ENCODE measurements at places on chromosomes 6 and 20. TPM values are rescaled to one million over a fixed set of nuclear protein-coding genes. Genes with fewer than 3 reads are reported as not detected.

DNA sequence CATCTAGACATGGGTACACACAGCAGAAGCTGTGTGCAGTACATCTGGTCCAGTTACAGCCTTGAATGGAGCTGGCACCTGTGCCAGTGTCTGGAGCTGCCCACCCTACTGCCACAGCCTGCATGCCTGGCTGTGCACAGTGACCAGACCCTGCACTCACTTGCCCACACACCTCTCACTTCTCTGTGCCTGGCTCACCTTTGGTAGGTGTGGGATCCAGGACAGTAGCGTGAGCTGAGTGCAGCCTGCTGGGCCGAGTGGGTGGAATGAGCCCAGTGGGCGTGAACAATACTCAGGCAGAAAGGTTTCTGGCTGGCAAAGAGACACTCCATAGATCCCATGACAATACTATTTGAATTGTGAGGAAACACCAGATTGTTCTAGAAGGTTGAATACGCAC, 839.5 kb upstream of the FLRT3 start:
- no peaks in the 10 kb centered on the region for H3K27me3 ChIP-seq
- H3K36me3 ChIP-seq = no peaks in the 10 kb centered on the region
- no peak overlapping the region for H3K4me3 ChIP-seq
- no peaks in the 10 kb centered on the region for H3K4me1 ChIP-seq
- no peak for DNase-seq

- DNase-seq = peak; percentile 63
- H3K27me3 ChIP-seq = no peaks in the 10 kb centered on the region
- peak overlapping the region; percentile 87 for H3K27ac ChIP-seq
- peaks cover 2% of the 10 kb centered on the region for H3K36me3 ChIP-seq
- H3K4me1 ChIP-seq = peaks cover 19% of the 10 kb centered on the region
- peak overlapping the region; percentile 86 for H3K4me3 ChIP-seq
Observed at GRCh38 chr20:35617397-35618262, 2.0 kb downstream of the SPAG4 start.

DNA sequence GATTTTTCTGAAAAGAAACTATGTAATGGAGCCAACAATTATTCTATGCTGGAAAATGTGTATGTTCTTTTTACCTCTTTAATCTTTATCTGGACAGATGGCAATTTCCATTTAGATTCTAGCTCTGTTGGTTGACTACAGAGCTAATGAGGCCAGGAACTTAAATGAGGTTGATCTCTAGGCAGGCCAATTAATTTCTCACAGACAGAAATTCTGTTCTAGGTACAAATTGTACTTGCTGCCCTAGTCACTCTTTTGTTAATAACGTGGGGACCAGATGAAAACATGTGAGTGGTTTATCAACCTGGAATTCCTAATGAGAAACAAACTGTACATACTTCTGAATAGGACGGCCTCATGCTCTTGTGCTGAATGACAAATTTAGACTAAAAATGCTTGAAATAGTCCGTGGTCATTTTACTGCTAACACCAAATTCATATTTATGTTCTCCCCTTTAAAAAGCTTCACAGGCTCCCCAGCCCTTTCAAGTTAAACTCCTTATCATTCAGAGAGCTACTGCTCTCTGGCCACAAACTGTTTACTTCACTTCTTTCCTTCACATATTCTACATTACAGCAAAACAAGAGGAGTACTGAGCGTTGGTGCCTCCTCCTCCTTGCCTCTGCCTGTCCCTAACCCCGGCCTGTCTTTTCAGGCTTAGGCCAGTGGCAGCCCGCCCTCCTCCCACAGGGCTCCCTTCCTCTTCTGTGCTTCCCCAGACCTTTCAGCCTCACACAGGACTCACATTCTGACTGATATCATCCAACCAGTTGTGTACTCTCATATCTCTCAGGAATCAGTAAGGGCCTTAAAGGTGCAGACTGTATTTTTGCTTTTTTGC, 41.4 kb downstream of the DTNBP1 start:
- no peak overlapping the region for H3K27ac ChIP-seq
- H3K36me3 ChIP-seq = peaks cover 9% of the 10 kb centered on the region
- DNase-seq = no peak
- H3K27me3 ChIP-seq = no peaks in the 10 kb centered on the region
- peaks cover 10% of the 10 kb centered on the region for H3K4me1 ChIP-seq

GRCh38 chr6:52595000-52595795, 18.3 kb upstream of the TRAM2 start:
- H3K4me1 ChIP-seq = peaks cover 14% of the 10 kb centered on the region
- H3K36me3 ChIP-seq = no peaks in the 10 kb centered on the region
- no peak overlapping the region for H3K27ac ChIP-seq
- no peak for DNase-seq

DNA sequence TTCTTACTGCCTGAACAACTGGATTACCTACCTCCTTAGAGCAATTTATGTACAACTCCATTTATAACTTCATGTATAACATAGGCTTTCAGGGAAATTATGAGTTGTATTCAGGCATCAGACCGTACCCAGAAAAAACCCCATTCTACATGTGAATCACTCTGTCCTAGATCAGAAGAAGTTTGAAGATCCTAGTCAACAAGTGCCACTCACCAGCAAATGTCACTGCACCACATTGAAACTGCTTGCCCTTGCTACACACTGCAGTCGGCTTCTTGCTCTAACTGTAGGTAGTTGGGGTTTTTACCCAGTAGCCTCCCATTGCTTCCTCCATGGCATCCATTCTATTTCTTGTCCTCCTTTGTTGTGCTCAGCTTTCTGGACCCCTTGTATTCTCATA, 132.4 kb downstream of the DNAH8 start:
- H3K36me3 ChIP-seq = no peaks in the 10 kb centered on the region
- H3K27ac ChIP-seq = no peak overlapping the region
- no peaks in the 10 kb centered on the region for H3K4me1 ChIP-seq

DNA sequence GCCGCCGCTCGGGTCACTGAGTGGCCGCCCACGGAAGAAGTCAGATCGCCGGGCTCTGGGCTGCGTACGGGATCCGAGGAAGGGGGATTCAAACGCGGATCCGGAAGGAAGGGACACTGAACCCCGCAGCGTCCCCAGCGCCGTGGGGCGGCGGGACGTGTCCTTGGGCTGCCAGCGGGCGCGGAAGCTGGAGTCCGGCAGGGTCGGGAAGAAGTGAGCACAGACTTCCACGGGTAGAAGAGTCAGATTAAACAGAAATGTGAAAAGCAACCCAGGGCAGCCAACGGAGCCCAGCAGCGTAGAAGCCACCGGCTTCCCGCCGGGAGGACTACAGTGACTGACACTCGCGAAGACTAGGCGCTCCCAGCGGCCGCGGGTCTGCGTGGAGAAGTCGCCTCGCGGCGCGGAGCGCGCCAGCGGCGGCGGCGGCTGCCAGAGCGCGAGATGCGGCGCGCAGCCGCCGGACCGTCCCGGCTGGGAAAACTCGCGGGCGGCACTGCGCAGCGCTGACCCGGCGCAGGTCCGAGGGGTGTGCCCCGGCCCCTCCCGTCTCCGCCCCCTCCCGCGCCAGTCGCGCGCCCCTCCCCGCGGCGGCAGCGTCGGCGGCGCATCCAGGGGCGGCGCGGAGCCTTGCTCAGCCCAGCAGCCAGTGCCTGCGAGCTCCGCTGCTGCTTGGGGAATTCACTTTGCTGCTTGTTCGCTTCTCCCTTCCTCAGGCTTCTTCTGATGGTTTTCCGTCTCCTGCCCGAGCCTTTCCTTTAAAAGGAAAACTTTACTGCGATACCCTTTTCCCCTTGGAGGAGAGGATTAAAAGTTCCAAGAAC, at the start of gene SAMD5:
Gene SAMD5, plus strand, starts transcription at position 649 of the 824 bp plus-strand sequence. CDS start 239 bp downstream, outside the sequence.
- H3K27ac ChIP-seq = no peak within 1 kb of the TSS
- DNase-seq = peak; percentile 43
- peaks cover 64% of the 10 kb centered on the region for H3K27me3 ChIP-seq
- H3K4me1 ChIP-seq = peaks cover 4% of the 10 kb centered on the region

The STMND1 gene
- total RNA-seq = not detected

DNA sequence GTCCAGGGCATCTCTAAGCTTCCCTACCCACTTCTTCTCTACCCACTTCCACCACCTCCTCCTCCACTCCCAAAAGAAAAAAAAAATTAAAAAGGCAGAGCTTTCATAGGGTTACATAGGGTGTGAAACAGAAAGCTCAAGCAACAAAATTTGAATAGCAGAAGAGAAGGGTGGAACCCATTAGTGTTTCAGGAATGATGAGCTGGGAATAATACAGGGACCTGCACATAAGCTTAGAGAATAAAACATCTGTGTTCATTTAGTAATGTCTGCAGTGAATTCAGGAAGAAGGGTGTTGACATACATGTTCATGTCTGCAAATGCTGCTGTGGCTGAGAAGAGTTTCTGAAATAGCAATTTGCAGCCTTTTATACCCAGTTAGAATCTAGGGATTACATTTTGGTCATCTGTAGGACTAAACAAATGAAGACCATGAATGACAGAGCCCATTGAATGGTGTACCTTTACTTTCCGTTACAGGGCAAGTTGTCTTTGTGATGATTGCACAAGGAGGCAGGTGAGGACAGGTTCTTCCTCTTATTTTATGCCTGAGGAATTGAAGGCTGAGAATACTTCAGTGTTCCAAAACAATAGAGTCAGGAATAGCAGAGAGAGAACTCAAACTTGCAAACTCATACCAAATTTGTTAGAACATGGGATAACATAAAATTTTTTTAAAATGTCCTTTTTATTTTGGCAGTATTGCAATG, 975.1 kb downstream of the TFAP2A start:
- H3K27ac ChIP-seq = no peak overlapping the region
- H3K27me3 ChIP-seq = no peaks in the 10 kb centered on the region
- no peaks in the 10 kb centered on the region for H3K4me1 ChIP-seq
- H3K4me3 ChIP-seq = no peak overlapping the region
- DNase-seq = no peak

DNA sequence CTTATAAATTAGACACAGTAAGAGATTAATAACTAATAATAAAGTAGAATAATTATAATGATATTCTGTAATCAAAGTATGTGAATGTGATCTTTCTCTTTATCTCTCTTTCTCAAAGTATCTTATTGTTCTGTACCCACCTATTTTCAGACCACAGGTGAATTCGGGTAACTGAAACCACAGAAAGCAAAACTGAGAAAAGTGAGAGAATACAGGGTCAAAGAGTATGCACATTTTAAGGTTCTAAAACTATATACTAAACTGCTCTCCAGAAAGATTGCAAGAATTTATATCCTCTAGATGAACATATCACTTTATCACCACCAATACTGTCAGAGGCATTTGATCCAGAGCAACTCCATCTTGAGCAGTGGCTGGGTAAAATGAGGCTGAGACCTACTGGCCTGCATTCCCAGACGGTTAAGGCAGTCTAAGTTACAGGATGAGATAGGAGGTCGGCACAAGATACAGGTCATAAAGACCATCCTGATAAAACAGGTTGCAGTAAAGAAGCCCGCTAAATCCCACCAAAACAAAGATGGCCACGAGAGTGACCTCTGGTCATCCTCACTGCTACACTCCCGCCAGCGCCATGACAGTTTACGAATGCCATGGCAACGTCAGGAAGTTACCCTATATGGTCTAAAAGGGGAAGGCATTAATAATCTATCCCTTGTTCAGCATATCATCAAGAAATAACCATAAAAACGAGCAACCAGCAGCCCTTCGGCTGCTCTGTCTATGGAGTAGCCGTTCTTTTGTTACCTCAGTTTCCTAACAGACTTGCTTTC, 211.3 kb downstream of the PTPRT start:
- H3K27ac ChIP-seq = no peak overlapping the region
- no peak overlapping the region for H3K4me3 ChIP-seq
- DNase-seq = no peak
- H3K27me3 ChIP-seq = no peaks in the 10 kb centered on the region
- H3K36me3 ChIP-seq = no peaks in the 10 kb centered on the region

- H3K4me3 ChIP-seq = no peak overlapping the region
- H3K27ac ChIP-seq = no peak overlapping the region
- no peaks in the 10 kb centered on the region for H3K36me3 ChIP-seq
- H3K27me3 ChIP-seq = peaks cover 39% of the 10 kb centered on the region
- no peak for DNase-seq
Observed at GRCh38 chr6:6057442-6058053, 50.8 kb upstream of the NRN1 start.

The GABRR1 gene
- not detected for total RNA-seq

The GMPR gene
- total RNA-seq = 11.0 TPM

The RXRB gene
- 54.6 TPM for total RNA-seq

GRCh38 chr6:145153495-145153894, 581.8 kb downstream of the EPM2A start:
- no peak overlapping the region for H3K27ac ChIP-seq
- H3K4me3 ChIP-seq = no peak overlapping the region
- no peaks in the 10 kb centered on the region for H3K36me3 ChIP-seq
- H3K27me3 ChIP-seq = peaks cover 5% of the 10 kb centered on the region
- no peak for DNase-seq

GRCh38 chr20:17969884-17970409, 1.1 kb downstream of the MGME1 start:
- peak overlapping the region; percentile 96 for H3K4me3 ChIP-seq
- peaks cover 32% of the 10 kb centered on the region for H3K4me1 ChIP-seq
- DNase-seq = peak; percentile 47
- H3K27ac ChIP-seq = peak overlapping the region; percentile 96
- H3K36me3 ChIP-seq = peaks cover 42% of the 10 kb centered on the region

- peaks cover 15% of the 10 kb centered on the region for H3K4me1 ChIP-seq
- H3K27ac ChIP-seq = no peak overlapping the region
- H3K4me3 ChIP-seq = no peak overlapping the region
- DNase-seq = no peak
Observed at GRCh38 chr20:35462351-35462750, 7.0 kb downstream of the CEP250 start.

- H3K36me3 ChIP-seq = no peaks in the 10 kb centered on the region
- H3K4me3 ChIP-seq = no peak overlapping the region
- H3K27ac ChIP-seq = peak overlapping the region; percentile 31
- no peak for DNase-seq
Observed at GRCh38 chr20:17854307-17854903, 114.2 kb downstream of the SNX5 start.

DNA sequence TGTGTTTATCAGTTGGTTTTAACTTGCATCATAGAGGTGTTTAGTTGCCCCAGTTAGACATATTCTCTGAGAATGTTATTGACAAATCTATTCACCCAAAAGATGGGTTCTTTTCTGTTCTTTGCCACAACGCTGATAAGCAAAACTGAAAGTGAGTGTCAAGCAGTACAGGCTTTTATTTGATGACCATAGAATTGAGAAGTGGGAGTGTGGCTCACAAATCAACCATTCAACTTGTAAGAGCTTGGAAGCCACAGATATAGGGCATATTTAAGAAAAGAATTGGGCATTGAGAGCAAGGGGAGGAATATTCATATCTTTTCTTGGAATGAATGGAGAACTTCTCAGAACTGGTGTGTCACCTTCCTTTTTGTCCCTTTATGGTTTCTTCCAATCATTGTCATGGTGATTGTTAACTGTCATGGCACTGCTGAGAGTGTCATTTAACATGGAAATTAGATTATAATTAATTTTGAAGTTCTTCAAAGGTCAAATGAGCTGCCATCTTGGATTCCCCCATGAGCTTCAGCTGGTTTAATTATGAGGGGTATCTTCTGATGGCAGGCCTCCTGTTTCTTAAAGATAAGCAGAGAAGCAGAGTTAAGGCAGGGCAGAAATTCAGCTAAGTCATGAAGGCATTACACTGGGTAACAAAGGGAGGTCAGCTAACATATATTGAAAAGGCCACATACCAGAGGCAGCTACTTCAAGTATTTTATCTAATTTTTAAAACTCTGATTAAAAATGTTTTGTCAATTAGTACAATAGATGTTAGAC, 254.0 kb upstream of the HTR1E start:
- H3K4me3 ChIP-seq = no peak overlapping the region
- no peaks in the 10 kb centered on the region for H3K27me3 ChIP-seq
- H3K4me1 ChIP-seq = no peaks in the 10 kb centered on the region
- H3K27ac ChIP-seq = no peak overlapping the region
- DNase-seq = no peak

- DNase-seq = no peak
- peaks cover 25% of the 10 kb centered on the region for H3K36me3 ChIP-seq
- H3K4me1 ChIP-seq = peaks cover 19% of the 10 kb centered on the region
- H3K27me3 ChIP-seq = no peaks in the 10 kb centered on the region
Observed at GRCh38 chr6:53282234-53282633, 66.5 kb downstream of the ELOVL5 start.

- H3K27me3 ChIP-seq = peaks cover 8% of the 10 kb centered on the region
- no peak overlapping the region for H3K4me3 ChIP-seq
- DNase-seq = no peak
Observed at GRCh38 chr20:23647346-23647745, 9.6 kb upstream of the CST3 start.
